ENCODE measurements at places on chromosomes 1 and 21.

- no peaks in the 10 kb centered on the region for H3K36me3 ChIP-seq
- H3K4me1 ChIP-seq: no peaks in the 10 kb centered on the region
- H3K27me3 ChIP-seq: peaks cover 52% of the 10 kb centered on the region
These were observed 48.7 kb upstream of the KCNJ15 start for GRCh38 chr21:38208118-38208517.

- H3K4me3 ChIP-seq: peak overlapping the region; percentile 66
- no peaks in the 10 kb centered on the region for H3K27me3 ChIP-seq
- H3K4me1 ChIP-seq: peaks cover 2% of the 10 kb centered on the region
- H3K27ac ChIP-seq: peak overlapping the region; percentile 29
These were observed 470 bp upstream of the RTCA start for GRCh38 chr1:100265562-100265930.

DNA sequence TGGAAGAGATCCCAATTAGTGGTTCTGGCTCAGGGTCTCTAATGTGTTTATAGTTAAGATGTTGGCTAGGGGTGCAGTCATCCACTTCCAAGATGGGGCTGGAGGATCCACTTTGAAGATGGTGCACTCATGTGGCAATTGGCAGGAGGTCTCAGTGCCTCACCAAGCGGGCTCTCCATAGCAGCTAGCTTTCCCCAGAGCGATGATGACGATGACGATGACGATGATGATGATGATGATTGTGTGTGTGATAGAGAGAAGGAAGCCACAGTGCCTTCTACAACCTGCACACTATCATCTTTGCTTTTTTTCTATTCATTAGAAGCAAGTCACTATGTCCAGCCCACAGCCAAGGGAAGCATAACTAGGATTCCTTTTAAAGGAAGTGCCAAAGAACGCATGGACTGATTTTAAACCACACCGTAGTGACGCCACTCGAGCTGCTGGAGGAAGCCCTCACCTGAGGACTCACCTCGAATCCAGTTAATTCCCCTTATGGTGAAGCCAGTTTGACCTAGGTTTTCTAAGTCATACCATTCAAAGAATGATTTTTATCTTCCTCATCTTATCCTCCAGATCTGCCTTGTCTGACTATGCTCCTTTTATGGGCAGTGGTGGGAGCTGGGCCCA, 49.4 kb downstream of the SRRM1 start:
- no peaks in the 10 kb centered on the region for H3K27me3 ChIP-seq
- H3K27ac ChIP-seq: no peak overlapping the region
- DNase-seq: no peak
- H3K4me3 ChIP-seq: no peak overlapping the region
- no peaks in the 10 kb centered on the region for H3K36me3 ChIP-seq
- peaks cover 12% of the 10 kb centered on the region for H3K4me1 ChIP-seq

- H3K36me3 ChIP-seq: peaks cover 4% of the 10 kb centered on the region
- H3K27me3 ChIP-seq: 0 out of 2 replicates have a peak, but pooled peaks cover 2% of the 10 kb centered on the region
- peak overlapping the region; percentile 92 for H3K27ac ChIP-seq
- H3K4me3 ChIP-seq: peak overlapping the region; percentile 68
These were observed 610 bp downstream of the SCYL3 start for GRCh38 chr1:169892927-169893644.
